ENCODE measurements at places on chromosomes 3 and 15.

- DNase-seq: no peak
Observed at GRCh38 chr3:186152889-186153292, 44.0 kb upstream of the ETV5 start.

GRCh38 chr3:51887620-51888019 lies 12.2 kb upstream of the IQCF5 start:
- no peak for DNase-seq

- no peak for DNase-seq
Observed at GRCh38 chr15:95987299-95987698, 343.2 kb upstream of the NR2F2 start.

DNA sequence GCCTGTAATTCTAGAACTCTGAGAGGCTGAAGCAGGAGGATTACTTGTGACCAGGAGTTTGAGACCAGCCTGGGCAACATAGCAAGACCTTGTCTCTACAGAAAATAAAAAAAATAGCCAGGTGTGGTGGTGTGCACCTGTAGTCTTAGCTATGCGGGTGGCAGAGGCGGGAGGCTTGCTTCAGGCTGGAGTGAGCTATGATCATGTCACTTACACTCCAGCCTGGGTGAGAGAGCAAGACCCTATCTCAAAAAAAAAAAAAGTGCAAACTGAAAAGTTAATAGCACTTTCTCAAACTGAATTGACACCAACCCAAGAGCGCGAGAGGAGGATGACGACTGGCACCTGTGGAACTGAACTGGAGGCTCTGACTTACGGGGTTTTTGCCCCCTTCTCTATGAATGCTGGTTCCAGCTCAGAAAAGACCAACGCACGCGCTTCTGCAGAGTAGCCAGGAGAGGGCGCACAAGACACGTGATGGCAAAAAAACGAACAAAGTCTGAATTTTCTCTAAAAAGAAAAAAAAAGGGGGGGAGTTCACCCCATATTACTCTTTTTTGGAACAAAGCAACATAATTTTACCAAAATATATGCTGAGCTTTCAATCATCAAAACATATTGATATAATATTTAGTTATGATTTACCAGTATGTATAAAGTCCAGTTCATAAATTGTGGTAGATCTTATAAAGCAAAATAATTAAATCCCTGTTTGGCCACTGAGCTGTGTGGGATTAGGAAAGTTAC lies 23.7 kb downstream of the CFAP92 start:
- no peak for DNase-seq

- no peak for DNase-seq
Observed at GRCh38 chr3:88031642-88032077, 27.1 kb downstream of the CGGBP1 start.

DNA sequence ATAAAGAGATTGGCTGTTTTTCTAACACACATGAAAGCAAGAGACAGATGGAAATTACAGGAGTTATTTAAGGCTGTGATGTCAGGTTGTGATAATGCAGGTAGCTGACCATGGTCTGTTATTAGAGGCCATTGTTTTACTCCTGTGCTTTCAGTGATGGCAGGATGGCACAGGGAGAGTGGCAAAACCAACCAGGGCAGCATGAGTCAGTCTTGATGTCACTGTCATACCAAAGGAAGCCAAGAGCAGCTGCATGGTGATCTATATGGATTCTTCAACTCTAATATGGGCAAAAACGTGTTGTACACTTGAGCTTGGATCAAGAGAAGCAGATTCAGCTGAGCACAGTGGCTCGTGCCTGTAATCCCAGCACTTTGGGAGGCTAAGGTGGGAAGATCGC lies 91.8 kb upstream of the LMOD3 start:
- no peak for DNase-seq

DNA sequence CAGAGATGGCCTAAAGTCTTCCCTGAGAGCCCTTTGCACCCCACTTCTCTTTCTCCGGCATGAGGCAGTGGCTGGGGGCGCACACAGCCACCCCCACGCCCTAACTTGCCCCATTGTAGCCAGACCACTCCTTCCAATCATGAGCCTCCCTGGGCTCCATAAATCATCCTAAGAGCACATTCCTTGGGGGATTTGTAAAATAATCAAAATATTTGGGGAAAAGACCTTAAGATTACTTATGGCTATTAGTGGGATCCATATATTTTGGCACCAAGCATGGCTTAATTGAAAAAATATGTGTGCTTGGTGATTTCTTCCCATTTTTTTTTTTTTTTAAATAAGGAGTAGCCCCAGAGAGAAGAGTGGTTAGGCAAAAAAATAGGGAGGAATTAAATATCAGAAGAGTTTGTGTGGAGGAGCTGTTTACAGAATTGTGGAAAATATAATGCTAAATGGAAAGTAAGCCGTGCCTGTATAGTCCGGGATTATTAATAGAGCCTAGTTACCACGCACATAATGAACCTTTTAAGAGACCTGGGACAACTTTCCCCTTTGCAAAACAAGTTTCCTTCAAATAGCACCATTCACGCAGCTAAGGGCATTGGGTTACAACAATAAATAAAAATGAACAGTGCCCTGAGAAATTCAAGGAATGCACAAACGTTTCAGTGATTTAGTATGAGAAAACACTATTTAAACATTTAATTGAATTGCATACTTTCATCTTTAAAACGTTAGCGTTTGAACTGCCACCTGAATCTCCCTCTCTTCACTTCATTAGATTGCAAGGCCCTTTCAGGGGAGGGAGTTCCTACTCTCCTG lies 46.1 kb downstream of the SMAD6 start:
- DNase-seq: no peak
